ENCODE measurements at places on chromosomes 4 and X. TPM values are rescaled to one million over a fixed set of nuclear protein-coding genes. Genes with fewer than 3 reads are reported as not detected.

GRCh38 chr4:74768857-74769525 lies 25.3 kb downstream of the BTC start:
- no peak for DNase-seq

GRCh38 chr4:114041117-114041475 lies 61.6 kb upstream of the ARSJ start:
- no peak for DNase-seq

- DNase-seq, result no peak
These were observed 151.3 kb upstream of the JADE1 start for GRCh38 chr4:128658214-128658631.

GRCh38 chr4:113419631-113420030 lies 341.9 kb downstream of the CAMK2D start:
- no peak for DNase-seq

DNA sequence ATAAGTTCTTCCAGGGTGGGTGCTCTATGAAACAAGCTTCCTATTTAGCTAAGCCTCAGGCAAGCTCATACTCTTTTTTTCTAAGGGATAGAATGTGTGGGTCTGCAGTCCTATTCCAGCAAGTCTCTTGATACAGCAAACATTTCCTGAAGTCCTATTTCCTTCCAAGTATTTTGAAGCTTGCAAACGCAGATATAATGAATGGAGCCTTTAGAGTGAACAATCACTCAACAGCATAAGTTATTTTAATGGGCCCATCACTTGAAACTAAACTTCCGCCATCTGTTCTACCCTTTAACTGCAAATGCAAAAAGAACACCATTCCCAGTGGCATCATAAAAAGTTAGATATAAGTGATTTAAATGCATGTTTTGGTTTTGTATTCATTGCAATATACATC lies 108.3 kb upstream of the TAPT1 start:
- no peak for DNase-seq

TCEAL4 gene
- total RNA-seq, result 29.3 TPM

ELOVL6 gene
- total RNA-seq, result 35.0 TPM

GRCh38 chr4:7295197-7295910 lies 103.0 kb downstream of the SORCS2 start:
- DNase-seq, result no peak

CAPN6 gene
- total RNA-seq, result 0.28 TPM

CHRDL1 gene
- 0.28 TPM for total RNA-seq

DNA sequence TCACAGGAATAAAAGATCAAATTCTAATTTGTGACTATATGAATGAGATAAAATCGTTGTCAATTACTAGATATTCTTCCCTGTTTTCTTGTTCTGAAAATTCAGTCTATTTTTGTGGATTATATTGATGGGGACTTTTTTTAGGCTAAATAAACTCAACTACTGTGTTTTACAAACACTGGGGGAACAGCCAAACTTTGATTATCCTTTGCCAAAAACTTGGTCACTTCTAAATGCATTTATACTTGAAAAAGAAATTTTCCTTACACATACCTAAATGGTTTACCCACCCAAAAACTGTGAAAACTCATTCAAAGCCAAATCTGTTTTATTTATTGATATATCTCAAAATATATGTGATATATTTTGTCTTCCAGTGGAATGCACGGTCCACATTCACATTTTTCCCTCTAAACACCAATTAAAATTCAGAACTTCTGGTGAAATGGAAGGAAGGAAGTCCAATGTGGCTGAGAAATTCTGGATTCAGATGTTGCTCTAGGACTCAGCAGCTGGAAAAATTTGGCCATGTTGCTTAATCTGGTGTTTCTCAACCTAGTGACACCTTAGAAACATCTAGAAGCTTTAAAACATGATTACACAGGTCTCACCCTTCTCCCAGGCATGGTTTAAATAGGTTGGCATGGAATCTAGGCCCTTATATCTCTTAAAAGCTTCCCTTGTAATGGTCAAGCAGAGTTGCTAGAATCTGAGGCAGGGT lies 28.6 kb upstream of the ARHGAP24 start:
- DNase-seq, result no peak

CDS1 gene
- 0.65 TPM for total RNA-seq

- DNase-seq, result no peak
These were observed 93.3 kb downstream of the UGT8 start for GRCh38 chr4:114691865-114692264.

LRRC66 gene
- total RNA-seq, result 0.18 TPM

IGSF1 gene
- 0.40 TPM for total RNA-seq

- DNase-seq, result no peak
These were observed 203.9 kb upstream of the GRID2 start for GRCh38 chr4:92099861-92100260.

HERC5 gene
- 1.4 TPM for total RNA-seq
